ENCODE measurements at places on chromosomes 7 and 10.

GRCh38 chr10:79401015-79401921 is 44.2 kb downstream of the ZCCHC24 start:
- DNase-seq = no peak

DNA sequence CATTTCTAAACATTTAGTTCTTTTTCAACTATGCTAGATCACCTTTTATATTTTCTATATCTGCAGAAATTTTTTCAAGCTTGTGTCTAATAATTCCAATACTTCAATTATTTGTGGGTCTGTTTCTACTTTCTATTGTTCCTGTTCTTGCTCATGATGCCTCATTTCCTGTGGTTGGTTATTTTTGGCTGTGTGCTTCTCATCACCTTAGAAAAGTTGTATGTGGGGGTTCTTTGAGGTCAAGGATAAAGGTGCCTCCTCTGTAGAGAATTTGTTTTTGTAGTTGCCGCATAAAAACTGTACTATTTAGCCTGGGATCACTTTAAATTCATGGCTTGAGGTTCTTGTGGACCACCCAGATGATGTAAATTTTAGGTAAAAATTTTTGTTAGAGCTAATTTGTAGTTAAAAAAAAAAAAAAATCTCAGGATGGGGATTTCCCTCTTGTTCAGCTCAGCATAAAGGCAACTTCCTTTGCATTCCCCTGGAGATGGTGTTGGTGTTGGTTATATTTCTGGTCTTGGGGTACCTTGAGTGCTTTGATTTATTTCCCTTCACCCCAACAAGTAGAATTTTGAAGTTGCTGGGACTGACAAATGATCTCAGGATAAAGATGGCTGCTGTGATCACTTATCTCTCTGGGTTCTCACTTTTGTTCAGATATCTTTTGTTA is 27.0 kb upstream of the JAZF1 start:
- DNase-seq = peak; percentile 15

DNA sequence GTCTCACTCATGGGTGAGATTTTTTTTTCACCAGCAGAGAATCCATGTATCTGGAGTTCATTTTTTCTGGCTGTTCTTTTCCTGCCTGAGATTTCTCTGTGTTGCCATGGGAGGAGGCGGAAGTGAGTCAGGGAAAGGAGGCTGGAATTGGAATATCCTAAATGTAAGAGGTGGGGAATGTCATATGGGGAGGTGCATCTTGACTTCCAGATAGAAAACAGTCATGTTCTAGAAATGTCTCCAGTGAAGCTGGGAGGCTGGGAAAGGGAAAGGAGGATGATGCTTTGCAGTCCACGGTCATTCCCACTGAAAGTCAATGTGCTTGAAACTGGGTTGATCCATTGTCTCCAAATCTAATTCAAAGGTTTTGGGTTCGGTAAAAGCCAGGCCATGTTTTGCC is 39.7 kb upstream of the HPS1 start:
- DNase-seq = no peak

DNA sequence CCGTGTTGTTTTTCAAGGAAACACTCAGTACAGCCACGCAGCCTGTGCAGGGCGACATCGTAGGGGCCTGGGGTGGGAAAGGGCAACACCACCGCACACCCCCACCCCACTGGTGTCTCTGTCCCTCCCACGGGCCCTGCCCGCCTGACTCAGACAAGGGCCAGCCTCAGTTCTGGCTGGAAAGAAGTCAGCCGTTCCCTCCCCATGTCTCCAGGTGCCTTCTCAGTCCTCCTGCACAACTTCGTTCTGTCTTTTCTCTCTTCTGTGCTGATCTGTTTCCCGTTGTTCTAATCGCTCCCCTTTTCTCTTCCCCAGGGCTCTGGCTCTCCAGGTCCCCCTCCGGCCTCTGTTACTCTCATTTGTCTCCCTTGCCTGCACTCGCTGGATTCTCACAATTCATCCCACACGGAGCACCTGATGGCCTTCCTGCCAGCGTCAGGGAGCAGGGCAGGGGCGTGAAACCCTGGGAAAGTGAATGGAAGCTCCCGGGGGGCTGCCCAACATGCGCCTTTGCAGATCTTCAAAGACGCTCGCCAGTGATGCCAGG is 97.7 kb downstream of the WDR37 start:
- DNase-seq = no peak

DNA sequence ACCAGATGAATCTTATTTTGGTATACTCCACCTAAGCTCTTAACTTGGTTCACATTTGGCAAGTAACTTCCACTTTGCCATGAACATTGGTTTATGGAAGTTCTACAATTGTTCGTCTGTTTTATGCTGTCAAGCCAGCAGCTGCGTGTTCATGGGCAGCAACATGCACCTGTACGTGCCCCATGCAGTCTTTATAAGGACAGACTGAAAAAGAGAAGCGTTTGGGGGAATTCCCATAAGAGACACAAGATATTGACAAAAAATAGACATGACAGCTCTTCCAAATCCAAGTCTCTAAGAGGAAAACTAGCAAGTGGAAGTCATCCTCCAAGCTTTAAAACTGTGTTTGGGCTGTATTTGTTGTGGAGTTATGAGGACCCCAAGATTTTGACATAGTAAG is 151.6 kb downstream of the SLC16A9 start:
- no peak for DNase-seq

Measured in GM10248 (cell line).